ENCODE measurements at places on chromosomes 11 and 22.

GRCh38 chr11:81979448-81979847 is 754.2 kb downstream of the FAM181B start:
- no peak for DNase-seq

DNA sequence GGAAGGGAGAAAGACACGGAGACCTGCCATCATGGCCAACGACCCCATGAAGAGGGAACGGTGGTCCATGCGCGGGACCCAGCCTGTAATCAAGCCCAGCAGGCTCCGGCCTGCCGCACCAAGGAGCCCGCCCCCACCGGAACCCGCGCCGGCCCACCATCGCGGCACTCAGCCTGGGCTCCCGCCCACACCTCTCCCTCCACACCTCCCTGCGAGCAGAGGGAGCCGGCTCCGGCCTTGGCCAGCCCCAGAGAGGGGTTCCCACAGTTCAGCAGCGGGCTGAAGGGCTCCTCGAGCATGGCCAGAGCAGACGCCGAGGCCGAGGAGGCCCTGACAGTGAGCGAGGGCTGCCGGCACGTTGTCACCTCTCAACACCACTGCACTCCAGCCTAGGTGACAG is 1302.8 kb upstream of the CNTN5 start:
- no peak for DNase-seq

- no peak for DNase-seq
Measured at GRCh38 chr11:16148301-16148931, 207.9 kb downstream of the SOX6 start.

DNA sequence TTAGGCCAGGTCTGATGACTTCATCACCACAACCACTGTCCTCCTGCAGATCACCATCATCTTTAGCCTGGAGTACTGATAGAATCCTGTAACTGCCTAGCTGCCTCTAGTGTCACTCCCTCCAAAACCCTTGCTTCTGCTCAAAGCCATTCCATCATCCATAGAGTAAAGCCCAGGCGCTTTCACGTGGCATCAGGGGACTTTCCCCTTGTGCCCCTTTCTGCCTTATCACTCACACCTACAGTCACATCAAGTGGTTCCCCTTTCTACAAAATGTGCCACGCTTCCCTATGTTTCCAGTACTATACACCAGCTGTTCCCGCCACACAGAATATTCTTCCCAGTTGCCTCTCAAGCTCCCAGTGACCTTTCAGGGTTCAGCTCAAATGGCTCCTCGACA is 75.9 kb downstream of the MN1 start:
- no peak for DNase-seq

GRCh38 chr22:49124608-49125007 is 703.1 kb downstream of the BRD1 start:
- DNase-seq = no peak

DNA sequence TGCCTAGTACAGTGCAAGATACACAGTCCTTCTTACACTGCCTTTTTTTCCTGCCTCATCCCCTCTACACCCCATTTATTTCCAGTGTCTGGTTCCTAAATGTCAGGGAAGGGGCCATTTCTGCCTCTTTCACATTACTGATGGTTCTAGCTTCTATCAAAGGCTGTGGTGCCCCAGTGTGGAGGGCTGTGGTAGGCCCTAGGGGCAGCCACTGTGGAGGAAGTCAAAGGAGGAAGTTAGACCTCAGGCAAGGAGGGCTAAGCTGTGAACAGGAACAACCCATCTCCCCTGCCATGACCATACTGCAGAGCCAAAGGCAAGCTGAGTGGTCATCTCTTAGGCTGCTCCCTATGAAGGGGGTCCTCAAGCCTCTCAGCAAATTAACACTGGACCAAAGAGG is 81.9 kb upstream of the CRTAM start:
- DNase-seq = peak; percentile 86

- DNase-seq = no peak
Measured at GRCh38 chr11:75347781-75348566, 3.5 kb downstream of the ARRB1 start.

DNA sequence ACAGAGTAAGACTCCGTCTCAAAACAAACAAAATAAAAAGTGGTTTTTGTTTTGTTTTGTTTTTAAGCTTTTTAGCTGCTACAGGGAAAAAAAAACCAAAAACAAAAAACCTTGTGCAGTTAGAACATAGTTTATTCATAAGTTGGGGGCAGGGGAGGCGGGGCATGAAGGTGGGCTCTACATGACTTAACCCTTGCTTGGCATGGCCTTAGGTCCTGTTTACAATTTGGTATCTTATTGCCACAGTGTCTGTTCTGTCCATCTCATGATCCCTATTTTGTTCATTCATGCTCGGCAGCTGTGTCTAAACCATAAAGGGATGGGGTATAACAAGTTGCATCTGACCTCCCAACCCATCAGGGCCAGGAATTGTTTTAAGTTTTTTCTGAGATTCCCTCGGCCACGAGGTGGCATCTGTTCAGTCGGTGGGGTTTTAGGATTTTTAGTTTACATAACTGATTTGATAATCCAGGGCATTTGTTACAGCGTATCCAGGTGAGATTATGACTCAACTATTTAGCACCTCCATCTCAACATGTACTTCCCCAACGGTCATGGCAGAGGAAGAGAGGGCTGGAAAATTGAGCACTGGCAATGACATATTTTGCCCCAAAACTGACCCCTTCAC is 6.9 kb downstream of the AP5B1 start:
- no peak for DNase-seq

GRCh38 chr11:109970516-109971183 is 122.5 kb upstream of the ZC3H12C start:
- DNase-seq = peak; percentile 65

GRCh38 chr22:34333285-34333684 is 413.0 kb upstream of the LARGE1 start:
- peak; percentile 43 for DNase-seq

DNA sequence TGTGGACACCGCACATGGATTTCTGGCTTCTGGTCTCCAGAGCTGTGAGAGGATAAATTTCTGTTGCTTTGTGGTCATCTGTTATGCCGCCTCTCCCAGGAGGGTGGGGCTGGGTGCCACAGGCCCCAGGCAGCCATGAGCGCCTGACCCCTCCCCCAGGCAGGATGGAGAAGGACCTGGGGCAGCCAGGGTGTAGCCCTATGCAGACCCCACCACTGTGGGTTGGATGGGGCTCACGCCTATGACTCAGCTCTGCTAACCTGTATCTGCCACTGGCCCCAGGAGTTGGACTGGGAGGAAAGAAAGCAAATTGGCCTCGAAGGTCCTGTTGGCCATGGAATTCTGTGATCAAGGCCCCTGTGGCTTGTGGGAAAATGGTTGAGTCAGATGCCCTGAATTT is 1351.1 kb downstream of the BRD1 start:
- DNase-seq = no peak

GRCh38 chr11:32012049-32012448 is 78.8 kb upstream of the RCN1 start:
- peak; percentile 69 for DNase-seq

DNA sequence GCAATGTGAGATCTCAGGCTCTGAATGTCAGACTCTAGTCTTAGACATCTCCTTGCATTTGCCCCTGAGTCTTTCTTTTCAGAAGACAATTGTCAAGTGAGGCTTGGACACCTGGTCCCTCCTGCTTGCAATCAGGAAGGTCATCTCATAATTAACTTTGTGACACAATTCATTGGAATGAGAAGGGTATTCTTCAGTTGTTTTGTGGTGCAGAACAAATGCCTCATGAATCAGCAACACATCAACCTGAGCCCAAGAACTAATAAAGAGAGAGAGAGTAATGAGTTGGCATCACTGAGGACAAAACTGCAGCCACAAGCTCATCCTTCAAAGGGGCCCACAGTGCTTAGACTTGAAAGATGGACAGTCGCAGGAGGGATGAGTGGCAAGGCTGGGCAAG is 375.8 kb downstream of the INSC start:
- no peak for DNase-seq

DNA sequence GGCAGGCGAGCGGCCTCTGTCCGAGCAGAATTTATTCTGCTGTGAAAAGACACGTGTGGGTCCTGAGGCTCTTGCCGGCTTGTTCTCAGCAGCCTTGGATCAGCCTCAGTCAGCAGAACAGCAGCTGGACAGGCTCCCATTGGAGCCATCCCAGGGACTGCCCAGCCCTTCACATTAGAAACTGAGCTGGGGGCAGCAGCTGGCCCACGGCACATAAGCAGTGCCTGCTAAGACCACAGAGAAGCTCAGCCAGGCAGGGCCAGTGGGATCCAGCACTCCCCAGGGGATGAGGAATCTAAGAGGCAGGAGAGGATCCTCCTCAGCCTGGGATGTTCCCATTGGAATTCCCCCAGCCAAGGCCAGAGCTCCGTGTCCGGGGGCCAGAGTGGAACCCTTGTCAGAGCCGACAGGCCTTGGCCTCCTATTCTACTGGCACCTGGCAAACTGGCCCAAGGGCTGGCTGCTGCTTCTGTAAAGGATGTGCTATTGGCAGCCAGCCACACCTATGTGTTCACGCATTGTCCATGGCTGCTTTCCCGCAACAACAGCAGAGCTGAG is 18.2 kb downstream of the RTN4R start:
- no peak for DNase-seq

DNA sequence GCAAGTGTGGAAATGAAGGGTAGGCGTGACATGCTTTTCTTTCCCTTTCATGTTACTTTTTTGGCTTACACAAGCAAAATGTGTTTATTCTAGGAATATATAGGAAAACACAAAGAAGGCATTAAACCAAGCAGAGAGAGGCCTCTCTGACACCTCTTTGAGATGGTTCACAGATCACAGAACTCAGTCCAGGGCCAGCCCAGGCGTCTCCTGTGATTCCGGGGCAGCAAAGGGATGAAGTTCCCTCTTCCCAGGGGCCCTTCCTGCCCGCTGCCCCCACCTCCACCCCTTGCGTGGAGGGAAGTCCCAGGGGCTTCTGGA is 78.0 kb downstream of the CACNA1I start:
- no peak for DNase-seq

DNA sequence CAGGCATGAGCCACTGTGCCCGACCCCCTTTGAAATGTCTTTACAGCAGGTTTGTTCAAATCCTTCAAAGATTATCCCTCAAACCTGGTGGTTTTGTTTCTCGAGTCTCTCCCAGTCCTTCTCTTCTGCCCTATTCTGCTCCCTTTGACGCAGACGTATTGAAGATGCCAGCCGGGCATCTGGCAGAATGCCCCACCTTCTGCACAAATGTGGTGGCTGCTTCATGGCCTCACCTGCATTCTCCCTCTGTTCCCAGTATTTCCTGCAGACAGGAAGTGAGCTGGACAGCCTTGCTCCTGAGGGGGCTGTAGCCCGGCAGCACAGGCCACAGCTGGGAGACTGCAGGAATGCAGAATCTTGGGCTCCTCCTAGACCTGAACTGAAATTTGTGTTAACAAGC is 4.8 kb upstream of the NAP1L4 start:
- DNase-seq = no peak

DNA sequence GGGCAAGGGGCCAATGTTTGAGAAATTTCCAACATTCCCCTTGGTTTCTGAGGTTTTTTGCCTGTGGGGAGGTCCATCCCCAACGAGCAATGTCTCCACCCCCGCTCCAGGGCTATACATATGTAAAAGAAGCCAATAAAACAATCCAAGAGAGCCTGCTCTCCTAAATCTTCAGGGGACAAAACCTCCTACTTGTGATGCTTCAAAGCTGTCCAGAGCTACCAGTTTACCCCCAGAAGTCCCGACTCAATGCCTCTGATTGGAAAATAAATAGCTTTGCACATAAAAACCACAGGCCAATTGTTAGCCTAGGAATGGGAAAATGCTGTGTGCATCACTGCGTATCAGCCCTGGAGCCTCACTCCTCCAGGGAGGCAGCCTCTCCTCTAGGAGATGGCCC is 66.0 kb upstream of the PAX6 start:
- DNase-seq = no peak

GRCh38 chr22:23163665-23164064 is 16.6 kb upstream of the BCR start:
- no peak for DNase-seq

DNA sequence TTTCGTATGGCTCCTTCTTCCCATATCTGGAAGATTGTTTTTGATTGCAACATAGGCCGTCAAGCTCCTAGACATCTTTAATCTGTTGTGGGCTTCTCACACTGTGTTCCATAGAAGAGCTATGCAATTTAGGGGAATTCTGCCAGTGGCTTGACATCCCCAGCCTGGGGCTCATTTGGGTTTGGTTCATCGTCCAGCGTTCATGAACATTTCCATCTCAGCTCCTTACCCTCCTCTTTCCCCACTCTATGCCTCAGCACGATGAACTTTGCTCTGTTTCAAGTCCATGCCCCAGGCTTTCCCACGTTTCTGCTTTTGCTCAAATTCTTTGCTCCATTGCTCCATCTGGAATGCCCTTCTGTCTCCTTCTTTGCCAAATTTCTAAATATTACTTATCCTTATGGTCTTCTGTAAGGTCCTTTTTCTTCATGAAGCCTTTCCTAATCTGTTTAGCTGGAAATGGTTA is 26.1 kb upstream of the CLMP start:
- DNase-seq = no peak

- DNase-seq = no peak
Measured at GRCh38 chr11:36929401-36929800, 331.4 kb upstream of the RAG2 start.

DNA sequence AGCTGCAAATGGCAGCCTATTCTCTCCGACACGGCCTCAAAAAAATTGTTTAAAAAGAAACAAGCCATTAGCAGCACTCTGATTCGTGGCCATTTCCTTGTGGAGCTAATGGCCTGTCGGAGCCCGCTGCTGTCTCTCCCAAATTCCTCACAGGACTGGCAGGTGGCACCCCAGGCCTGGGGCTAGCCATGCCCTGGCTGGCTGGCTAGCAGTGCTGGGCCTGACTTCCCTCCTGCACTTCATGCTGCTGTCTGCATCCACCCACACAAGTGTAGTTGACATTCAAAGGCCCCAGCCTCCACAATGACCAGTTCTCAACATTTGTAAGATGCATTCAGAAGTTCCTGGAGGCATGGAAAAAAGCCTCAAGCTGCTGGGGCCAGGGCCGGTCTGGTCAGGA is 61.5 kb downstream of the SMCO4 start:
- DNase-seq = no peak

GRCh38 chr11:19032990-19033389 is 27.5 kb downstream of the MRGPRX2 start:
- no peak for DNase-seq

DNA sequence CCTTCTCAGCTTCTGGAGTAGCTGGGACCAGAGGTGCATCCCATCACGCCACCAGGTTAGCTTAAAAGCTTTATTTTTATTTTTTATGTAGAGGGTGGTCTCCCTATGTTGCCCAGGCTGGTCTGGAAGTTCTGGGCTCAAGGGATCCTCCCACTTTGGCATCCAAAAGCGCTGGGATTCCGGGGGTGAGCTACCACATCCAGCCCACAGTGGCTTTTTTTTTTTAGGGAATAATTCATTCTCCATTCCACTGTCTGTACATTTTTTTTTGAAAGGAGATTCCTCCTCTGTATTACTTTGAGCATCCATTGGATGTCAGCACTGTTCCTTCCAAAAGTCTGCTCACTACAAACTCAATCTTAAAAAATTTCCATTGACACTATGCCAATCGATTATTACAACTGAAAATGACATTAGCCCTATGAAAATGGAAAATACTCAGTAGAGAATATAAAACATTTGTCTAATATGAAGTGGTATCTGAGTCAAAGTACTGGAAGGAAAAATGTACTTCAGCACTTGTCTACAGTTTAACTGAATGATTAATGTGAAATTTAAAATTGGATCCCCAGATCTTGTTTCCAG is 1.3 kb upstream of the LPXN start:
- peak; percentile 54 for DNase-seq
